GM23248 (cell line): ENCODE measurements at places on chromosomes 2 and 18.

- no peak overlapping the region for H3K4me3 ChIP-seq
- no peak overlapping the region for H3K27ac ChIP-seq
- DNase-seq: peak; percentile 25
- peaks cover 13% of the 10 kb centered on the region for H3K4me1 ChIP-seq
- H3K27me3 ChIP-seq: no peaks in the 10 kb centered on the region
Measured at GRCh38 chr2:214310319-214310718, 100.5 kb upstream of the VWC2L start.

GRCh38 chr2:220432645-220433044, 805.2 kb downstream of the SLC4A3 start:
- no peaks in the 10 kb centered on the region for H3K4me1 ChIP-seq
- DNase-seq: no peak
- H3K4me3 ChIP-seq: no peak overlapping the region

DNA sequence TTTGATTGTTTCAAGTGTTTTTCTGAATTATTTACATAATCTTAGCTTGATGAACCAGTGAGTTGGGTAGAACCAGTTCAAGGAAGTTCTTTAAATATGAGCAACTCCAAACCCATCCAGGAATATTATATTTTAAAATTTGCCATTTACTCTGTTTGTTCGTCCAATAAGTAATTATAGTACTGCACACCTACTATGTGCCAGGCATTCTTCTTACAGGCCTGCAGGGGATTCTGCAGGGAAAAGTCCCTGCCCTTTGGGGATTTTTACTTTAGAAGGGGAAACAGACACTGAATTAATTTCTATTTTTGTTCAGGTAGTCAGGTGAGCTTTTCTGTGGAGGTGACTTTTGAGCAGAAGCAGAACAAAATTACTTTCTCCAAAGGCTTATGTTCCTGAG, 146.9 kb downstream of the DOCK10 start:
- no peaks in the 10 kb centered on the region for H3K4me1 ChIP-seq
- no peak overlapping the region for H3K27ac ChIP-seq
- no peaks in the 10 kb centered on the region for H3K27me3 ChIP-seq

DNA sequence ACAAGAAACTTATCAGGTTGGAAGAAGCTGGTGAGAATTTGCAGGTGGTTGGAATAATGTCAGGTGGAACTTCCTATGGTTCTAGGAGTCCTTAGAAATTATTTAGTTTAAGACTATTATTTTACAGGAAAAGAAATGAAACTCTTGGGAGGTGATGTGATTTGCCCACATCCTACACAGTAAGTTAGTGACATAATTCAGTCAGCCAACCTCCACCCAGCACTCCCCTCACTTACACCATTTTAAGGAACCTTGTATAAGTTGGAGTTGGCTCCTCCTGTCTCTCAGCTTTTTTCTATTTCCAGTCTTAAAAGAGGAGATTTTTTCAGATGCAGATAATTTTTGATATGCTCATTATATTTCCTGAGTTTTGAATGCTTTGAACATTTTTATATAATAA, 86.4 kb downstream of the SKA1 start:
- H3K4me3 ChIP-seq: no peak overlapping the region
- DNase-seq: no peak
- no peak overlapping the region for H3K27ac ChIP-seq
- no peaks in the 10 kb centered on the region for H3K4me1 ChIP-seq

GRCh38 chr18:77081390-77081778, 51.2 kb downstream of the MBP start:
- no peak overlapping the region for H3K27ac ChIP-seq
- peaks cover 15% of the 10 kb centered on the region for H3K4me1 ChIP-seq

GRCh38 chr18:76126327-76126726, 368.7 kb downstream of the ZNF516 start:
- no peaks in the 10 kb centered on the region for H3K4me1 ChIP-seq
- no peaks in the 10 kb centered on the region for H3K27me3 ChIP-seq
- no peaks in the 10 kb centered on the region for H3K36me3 ChIP-seq
- H3K27ac ChIP-seq: no peak overlapping the region

GRCh38 chr2:86809481-86810121, 18.9 kb upstream of the CD8A start:
- H3K27me3 ChIP-seq: peaks cover 42% of the 10 kb centered on the region
- H3K27ac ChIP-seq: no peak overlapping the region
- no peak overlapping the region for H3K4me3 ChIP-seq
- no peak for DNase-seq
- H3K36me3 ChIP-seq: no peaks in the 10 kb centered on the region
- H3K4me1 ChIP-seq: no peaks in the 10 kb centered on the region

- DNase-seq: no peak
- no peak overlapping the region for H3K4me3 ChIP-seq
- no peaks in the 10 kb centered on the region for H3K4me1 ChIP-seq
- H3K36me3 ChIP-seq: no peaks in the 10 kb centered on the region
Measured at GRCh38 chr18:31774477-31774785, 13.8 kb upstream of the SLC25A52 start.

- no peak overlapping the region for H3K4me3 ChIP-seq
- no peaks in the 10 kb centered on the region for H3K27me3 ChIP-seq
- H3K27ac ChIP-seq: no peak overlapping the region
- peak; percentile 18 for DNase-seq
- peaks cover 38% of the 10 kb centered on the region for H3K4me1 ChIP-seq
Measured at GRCh38 chr2:37820471-37820986, 104.6 kb upstream of the RMDN2 start.

- no peaks in the 10 kb centered on the region for H3K36me3 ChIP-seq
- DNase-seq: no peak
- H3K4me1 ChIP-seq: no peaks in the 10 kb centered on the region
- no peak overlapping the region for H3K27ac ChIP-seq
- peaks cover 32% of the 10 kb centered on the region for H3K27me3 ChIP-seq
Measured at GRCh38 chr2:96949701-96950350, 36.6 kb downstream of the FAM178B start.

DNA sequence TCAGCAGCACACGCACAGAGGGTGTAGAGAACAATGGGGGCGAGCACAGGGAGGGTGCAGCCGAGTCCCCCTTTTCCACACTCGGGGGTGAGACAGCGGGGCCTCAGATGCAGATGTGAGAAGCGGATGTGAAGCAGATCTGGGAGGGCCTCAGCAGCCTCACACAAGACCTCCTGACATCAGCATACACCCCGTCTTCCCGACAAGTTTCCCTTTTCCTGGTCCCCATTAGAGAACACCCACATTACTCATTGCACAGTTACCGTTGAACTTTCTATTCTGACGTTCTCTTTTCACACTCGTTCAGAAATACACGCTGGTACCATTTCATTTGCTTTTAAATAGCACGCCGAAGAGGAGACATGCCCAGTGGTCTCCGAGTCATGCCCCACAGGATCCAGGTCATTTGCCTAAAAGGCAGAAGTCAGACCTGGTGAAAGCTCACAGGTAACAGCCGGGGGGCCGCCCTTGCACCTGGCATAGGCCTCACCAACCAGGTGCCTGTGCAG, 129.5 kb upstream of the ID2 start:
- H3K27me3 ChIP-seq: no peaks in the 10 kb centered on the region
- DNase-seq: no peak
- H3K36me3 ChIP-seq: no peaks in the 10 kb centered on the region
- H3K4me1 ChIP-seq: no peaks in the 10 kb centered on the region
- no peak overlapping the region for H3K4me3 ChIP-seq

GRCh38 chr2:226758921-226759640, 40.5 kb downstream of the IRS1 start:
- DNase-seq: peak; percentile 83
- H3K27ac ChIP-seq: peak overlapping the region; percentile 43
- no peaks in the 10 kb centered on the region for H3K36me3 ChIP-seq
- H3K4me1 ChIP-seq: peaks cover 64% of the 10 kb centered on the region
- H3K27me3 ChIP-seq: no peaks in the 10 kb centered on the region

- DNase-seq: peak; percentile 85
- H3K4me1 ChIP-seq: 0 out of 2 replicates have a peak, but pooled peaks cover 6% of the 10 kb centered on the region
- H3K36me3 ChIP-seq: no peaks in the 10 kb centered on the region
- H3K27ac ChIP-seq: no peak overlapping the region
Measured at GRCh38 chr2:72893594-72894319, 6.5 kb downstream of the SPR start.

DNA sequence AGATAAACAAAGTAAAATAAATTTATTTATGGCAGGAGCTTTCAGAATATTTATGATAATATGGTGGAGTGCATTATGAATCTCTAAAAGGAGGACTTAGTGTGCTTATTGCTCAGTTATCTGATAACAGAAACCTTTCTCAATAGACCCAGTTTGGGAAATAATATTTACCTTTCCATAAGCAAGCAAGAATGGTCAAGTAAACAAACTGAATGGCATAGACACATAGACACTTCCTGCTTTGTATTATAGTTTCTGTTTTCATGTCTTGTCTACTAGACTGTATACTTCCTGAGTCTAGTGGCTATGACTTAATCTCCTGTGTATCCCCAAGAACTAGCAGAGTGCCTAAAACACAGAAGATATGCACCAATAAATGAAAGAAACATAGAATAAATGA, 87.8 kb downstream of the UPP2 start:
- no peak overlapping the region for H3K27ac ChIP-seq
- no peaks in the 10 kb centered on the region; the same call in none of the 2 replicates for H3K27me3 ChIP-seq
- H3K4me3 ChIP-seq: no peak overlapping the region
- 0 out of 2 replicates have a peak, but pooled peaks cover 5% of the 10 kb centered on the region for H3K4me1 ChIP-seq
- H3K36me3 ChIP-seq: no peaks in the 10 kb centered on the region
- no peak for DNase-seq

GRCh38 chr18:45213040-45213333, 402.3 kb upstream of the SLC14A2 start:
- no peaks in the 10 kb centered on the region for H3K36me3 ChIP-seq
- no peak overlapping the region for H3K27ac ChIP-seq
- no peak overlapping the region for H3K4me3 ChIP-seq
- H3K4me1 ChIP-seq: peaks cover 6% of the 10 kb centered on the region; the same call in 1 of the 2 replicates

GRCh38 chr2:122500316-122501105, 745.1 kb downstream of the TSN start:
- H3K27ac ChIP-seq: no peak overlapping the region
- no peaks in the 10 kb centered on the region for H3K4me1 ChIP-seq
- no peaks in the 10 kb centered on the region for H3K27me3 ChIP-seq
- no peak overlapping the region for H3K4me3 ChIP-seq
- H3K36me3 ChIP-seq: no peaks in the 10 kb centered on the region

GRCh38 chr2:55917117-55917516, 6.5 kb downstream of the EFEMP1 start:
- H3K27ac ChIP-seq: no peak overlapping the region
- H3K36me3 ChIP-seq: peaks cover 77% of the 10 kb centered on the region
- H3K4me3 ChIP-seq: no peak overlapping the region
- DNase-seq: no peak
- peaks cover 35% of the 10 kb centered on the region for H3K4me1 ChIP-seq

DNA sequence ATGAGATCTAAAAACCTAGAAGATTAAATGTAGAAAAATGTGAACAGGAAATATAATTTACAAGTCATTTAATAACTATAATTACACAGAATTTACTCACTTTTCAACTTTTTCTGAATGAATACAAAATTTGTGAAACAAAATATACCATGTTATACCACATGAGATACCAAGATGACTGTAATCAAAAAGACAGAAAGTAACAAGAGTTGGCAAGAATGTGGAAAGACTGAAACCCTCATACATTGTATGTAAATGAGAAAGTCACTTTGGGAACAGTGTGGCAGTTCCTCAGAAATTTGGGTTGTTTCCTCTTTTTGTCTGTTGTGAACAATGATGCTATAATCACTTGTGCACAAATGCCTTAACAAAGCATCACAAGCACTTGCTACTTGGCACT, 145.4 kb upstream of the ZNF804A start:
- no peak overlapping the region for H3K4me3 ChIP-seq
- DNase-seq: no peak
- H3K27ac ChIP-seq: no peak overlapping the region

DNA sequence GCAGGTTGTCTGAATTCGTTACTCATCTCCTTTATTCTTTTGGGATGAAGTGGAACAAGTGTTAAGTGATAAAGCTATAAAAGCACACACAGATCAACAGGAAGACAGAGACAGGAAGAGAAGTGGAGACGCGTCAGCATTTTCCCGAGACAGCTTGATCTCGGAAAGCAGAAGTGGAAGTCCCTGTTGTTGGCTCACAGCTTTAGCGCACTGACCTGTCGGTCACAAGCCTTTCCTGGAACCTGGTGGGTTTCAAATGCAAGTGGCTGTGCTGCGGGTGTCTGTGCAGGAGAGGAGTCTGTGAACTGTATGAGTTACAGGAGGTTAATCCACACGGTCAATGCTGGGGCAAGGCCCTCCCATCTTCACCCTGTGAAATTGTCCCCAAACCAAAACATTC, 116.6 kb upstream of the PELI1 start:
- H3K27me3 ChIP-seq: no peaks in the 10 kb centered on the region
- no peak overlapping the region for H3K27ac ChIP-seq
- no peak for DNase-seq

GRCh38 chr2:206518997-206519396, 75.7 kb downstream of the ADAM23 start:
- no peaks in the 10 kb centered on the region for H3K36me3 ChIP-seq
- no peaks in the 10 kb centered on the region for H3K27me3 ChIP-seq
- no peak overlapping the region for H3K27ac ChIP-seq
- no peak overlapping the region for H3K4me3 ChIP-seq
- no peak for DNase-seq

- no peak for DNase-seq
- H3K4me3 ChIP-seq: no peak overlapping the region
- no peaks in the 10 kb centered on the region for H3K36me3 ChIP-seq
- no peaks in the 10 kb centered on the region for H3K4me1 ChIP-seq
- H3K27ac ChIP-seq: no peak overlapping the region
Measured at GRCh38 chr2:36798724-36799123, 102.2 kb downstream of the VIT start.

GRCh38 chr18:6150430-6150829, 255.1 kb upstream of the TMEM200C start:
- DNase-seq: no peak
- no peaks in the 10 kb centered on the region for H3K36me3 ChIP-seq
- H3K27me3 ChIP-seq: no peaks in the 10 kb centered on the region
- no peak overlapping the region for H3K4me3 ChIP-seq
- no peaks in the 10 kb centered on the region for H3K4me1 ChIP-seq

DNA sequence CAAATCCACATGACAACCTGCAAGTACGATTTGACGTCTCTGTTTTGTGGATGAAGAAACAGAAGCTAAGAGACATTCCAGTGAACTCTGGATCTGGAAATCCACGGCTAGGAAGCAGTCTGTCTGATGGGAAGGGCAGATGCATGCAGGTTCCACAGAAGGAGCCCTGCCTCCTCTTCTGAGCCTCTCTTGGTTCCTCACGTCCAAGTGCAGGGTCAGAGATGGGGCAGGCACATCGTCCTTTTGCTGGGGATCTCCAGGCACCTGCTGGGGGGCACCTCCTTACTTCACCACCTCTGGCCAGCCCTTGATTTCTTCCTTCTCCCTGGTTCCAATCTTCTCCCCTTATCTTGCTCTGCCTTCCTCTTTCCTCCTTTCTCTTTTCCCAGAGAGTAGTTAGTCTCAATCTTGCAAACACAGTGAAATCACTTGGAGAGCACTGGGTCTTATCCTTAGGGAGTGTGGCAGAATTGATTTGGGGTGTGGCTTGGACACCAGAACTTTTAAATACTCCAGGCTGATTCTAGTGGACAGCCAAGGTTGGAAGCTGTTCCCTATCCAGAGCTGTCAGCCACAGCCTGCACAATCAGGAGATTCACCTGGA, 137.8 kb downstream of the BCL2 start:
- no peak overlapping the region for H3K4me3 ChIP-seq
- peaks cover 14% of the 10 kb centered on the region; the same call in 1 of the 2 replicates for H3K4me1 ChIP-seq
- H3K36me3 ChIP-seq: no peaks in the 10 kb centered on the region
- no peak for DNase-seq
- H3K27me3 ChIP-seq: no peaks in the 10 kb centered on the region; the same call in 1 of the 2 replicates

- no peaks in the 10 kb centered on the region for H3K27me3 ChIP-seq
- H3K4me3 ChIP-seq: no peak overlapping the region
- H3K4me1 ChIP-seq: peaks cover 13% of the 10 kb centered on the region
Measured at GRCh38 chr2:216922175-216922780, 62.4 kb upstream of the TNP1 start.

- no peak overlapping the region for H3K27ac ChIP-seq
- peaks cover 39% of the 10 kb centered on the region for H3K27me3 ChIP-seq
- H3K4me1 ChIP-seq: no peaks in the 10 kb centered on the region
- no peak for DNase-seq
Measured at GRCh38 chr2:102425441-102426132, 2.6 kb downstream of the IL18RAP start.
